ENCODE measurements at places on chromosomes 2 and 18.

DNA sequence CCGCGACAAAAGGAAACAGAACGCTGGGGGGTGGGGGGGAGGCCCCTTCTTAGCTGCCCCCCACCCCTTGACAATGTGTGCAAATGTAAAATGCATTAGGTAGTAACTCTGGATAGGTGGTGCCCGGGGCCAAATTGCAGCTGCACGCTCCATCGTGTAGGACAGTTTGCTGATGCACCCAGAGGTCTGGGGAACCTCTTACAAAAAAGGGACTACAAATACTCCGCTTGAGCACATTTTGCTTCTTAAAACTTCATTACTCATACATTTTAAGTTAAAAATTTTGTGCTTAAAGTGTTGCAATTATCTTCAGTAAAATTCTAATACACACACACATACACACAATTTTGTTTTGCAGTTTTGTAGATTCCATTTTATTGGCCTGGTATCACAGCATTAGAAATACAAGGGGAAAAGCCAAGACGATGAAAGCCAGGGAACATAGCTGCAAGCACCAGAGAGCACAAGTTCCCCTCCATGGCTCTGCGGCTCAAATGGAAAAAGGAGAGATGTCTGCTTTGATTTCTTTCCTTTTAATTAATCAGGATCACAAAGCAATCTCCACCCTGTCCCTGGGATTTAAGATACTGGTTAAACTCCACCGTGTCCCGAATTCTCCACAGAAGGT lies 582.1 kb downstream of the ZEB2 start:
- no peak for DNase-seq

- DNase-seq: no peak
These were observed 8.7 kb upstream of the DTNB start for GRCh38 chr2:25682082-25682481.

DNA sequence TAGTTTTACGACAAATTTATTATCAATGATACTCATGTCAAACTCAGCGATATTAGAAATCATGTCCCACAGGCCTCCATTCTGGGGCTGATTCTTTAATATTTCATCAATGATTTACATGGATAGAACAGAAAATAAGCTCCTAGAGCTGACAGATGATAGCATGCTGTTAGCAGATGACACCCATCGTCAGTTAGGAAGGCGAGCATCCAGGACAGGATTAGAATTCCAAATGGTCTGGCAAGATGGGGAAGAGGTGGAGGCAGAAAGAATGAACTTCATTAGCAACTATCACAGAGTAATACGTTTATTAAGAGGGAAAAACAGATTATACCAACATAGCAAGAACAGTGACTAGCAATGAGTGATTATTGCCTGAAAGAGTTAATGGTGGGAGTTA lies 46.2 kb upstream of the ACVR1 start:
- no peak for DNase-seq

- no peak for DNase-seq
These were observed 18.4 kb downstream of the KIAA2012 start for GRCh38 chr2:202091476-202091875.

DNA sequence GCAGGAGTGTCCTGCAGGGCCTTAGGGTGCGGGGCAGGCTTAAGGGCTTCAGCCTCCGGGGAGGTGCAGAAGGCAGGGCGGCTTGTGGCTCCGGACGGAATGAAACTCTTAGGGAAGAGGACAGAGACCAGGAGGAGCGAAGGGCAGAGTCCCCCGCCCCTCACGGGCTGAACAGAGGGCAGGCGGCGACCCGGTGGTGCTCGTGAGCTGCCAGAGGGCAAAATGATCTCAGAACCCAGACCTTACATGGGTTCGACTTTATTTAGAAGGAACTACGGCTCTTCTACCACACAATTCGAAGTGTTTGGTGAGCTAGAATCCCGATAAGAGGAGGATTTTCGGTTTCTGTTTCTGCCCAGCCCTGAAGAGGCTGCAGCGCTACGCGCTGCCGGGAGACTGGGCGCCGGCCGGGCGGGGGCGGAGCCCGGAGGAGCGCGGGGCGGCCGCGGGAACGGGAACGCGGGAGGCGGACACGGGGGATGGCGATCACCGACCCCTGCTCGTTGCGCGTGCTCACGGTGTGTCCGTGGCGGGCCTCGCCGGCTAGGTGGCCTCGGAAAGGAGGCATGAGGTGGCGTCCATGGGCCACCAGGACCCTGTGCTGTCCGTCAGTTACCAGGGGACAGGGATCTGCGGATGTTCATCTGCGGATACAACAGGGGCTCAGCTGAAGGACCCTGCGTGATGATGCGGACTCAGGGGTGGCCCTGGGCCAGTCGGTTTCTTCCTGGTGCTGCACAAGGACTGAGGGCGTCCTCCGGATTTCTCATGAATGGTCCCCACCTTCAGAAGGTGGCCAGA lies 4.2 kb upstream of the SP100 start:
- DNase-seq: peak; percentile 69

DNA sequence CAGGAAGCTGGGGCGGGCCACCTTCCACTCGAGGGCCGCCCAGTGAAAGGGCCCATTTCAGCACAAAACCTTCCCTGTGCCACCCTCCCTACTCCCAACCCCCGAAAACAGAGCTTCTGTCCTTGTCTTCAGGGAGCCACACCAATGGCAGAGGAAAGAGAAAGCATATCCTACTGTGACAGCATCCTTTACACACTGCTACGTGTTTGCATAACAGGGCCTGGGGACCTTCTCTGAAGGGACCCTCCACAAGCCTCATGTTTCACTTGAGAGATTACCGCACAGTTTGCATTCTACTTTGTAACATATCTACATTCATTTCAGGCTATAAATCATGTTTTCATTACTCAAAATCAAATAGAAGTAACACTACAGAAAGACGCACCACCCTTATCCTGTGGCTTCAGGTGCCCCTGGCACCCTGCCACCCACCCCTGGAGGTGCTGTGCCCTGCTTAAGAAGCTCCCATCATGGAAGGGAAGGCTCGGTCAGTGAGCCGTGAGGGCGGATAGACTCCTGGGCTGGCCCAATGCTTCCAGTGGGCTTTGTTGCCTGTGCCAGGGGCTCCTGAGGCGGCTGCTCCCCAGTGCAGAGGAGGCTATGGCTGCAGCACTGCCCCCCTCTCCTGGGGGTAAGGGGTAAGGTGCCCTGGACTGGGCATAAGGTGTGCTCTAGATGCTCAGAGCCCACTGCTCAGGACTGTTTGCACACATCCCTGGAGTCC lies 52.0 kb downstream of the EIPR1 start:
- no peak for DNase-seq

GRCh38 chr2:111178730-111179405 lies 58.2 kb downstream of the BCL2L11 start:
- no peak for DNase-seq

- no peak for DNase-seq
These were observed 95.9 kb downstream of the KCNF1 start for GRCh38 chr2:11007331-11008264.

DNA sequence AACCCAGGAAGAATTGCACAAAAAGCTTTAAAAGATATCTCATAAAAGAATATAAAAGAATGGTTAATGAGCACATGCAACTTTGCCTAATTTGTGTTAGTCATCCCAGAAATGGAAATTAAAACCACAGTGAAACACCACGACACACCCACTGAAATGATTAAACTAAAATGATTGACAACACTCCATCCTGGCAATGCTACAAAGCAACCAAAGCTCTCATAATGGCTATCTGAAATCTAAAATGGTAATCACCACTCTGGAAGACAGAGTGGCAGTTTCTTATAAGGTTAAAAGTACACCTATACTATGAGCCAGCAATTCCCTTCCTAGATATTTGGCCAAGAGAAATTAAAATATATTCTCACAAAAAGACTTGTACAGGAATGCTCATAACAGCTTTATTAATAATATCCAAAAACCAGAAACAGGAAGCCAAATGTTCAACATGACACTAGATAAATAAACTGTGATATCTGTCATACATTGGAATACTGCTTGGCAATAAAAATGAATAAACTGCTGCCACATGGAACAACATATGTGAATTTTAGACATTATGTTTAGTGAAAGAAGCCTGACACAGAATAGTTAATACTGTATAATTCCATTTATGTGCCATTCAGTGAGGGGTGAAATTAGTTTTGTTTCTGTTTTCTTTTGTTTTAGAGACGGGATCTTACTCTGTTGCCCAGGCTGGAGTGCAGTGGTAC lies 105.3 kb upstream of the BCL2L11 start:
- DNase-seq: no peak

GRCh38 chr2:219020604-219021365 lies 20.5 kb downstream of the CFAP65 start:
- no peak for DNase-seq

- DNase-seq: no peak
These were observed 32.9 kb downstream of the OSBPL6 start for GRCh38 chr2:178227187-178227586.

GRCh38 chr2:169397697-169398096 lies 35.4 kb upstream of the LRP2 start:
- DNase-seq: no peak

DNA sequence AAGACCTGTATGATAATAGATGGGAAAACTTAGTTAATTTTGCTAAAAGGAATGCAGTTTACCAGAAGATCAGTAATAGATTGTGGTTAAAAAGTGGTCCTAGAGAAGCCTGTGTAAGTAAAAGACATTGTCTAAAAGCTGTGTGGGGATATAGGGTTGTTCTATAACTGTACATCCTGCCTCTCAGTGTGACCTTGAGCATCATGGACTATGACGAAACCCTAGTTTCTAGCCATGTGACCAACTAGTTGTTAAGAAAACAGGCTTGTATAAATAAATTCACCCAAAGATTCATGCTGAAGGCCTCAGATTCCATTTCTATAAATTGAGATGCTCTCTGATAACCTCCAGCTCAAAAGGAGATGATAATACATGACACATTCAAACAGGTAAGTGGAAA lies 160.7 kb downstream of the IKZF2 start:
- DNase-seq: no peak

- no peak for DNase-seq
These were observed 47.9 kb downstream of the ZEB2 start for GRCh38 chr2:144472046-144472412.

DNA sequence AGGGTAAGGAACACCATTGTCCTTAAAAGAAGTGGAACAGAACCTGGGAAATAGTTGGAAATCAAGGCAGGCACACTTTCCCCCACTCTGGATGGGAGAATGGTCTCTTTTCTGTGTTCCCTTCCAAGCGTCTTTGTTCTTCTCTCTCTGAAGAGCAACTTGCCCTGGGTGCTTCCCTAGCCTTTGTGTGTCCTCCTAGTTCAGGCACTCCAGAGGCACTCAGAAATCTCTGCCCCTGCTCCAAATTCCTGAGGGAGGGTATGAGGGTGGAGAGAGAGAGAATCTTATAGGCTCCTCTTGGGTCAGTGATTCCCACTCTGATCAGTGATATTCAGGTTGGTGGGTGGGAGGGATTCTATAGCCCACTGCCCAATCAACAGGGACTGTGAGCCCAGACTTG lies 8.8 kb upstream of the SIX2 start:
- DNase-seq: no peak

GRCh38 chr18:46452820-46453219 lies 204.2 kb downstream of the LOXHD1 start:
- DNase-seq: no peak
